ENCODE measurements at places on chromosomes 16 and 17.

GRCh38 chr16:3716831-3717234 is 491 bp downstream of the TRAP1 start:
- peak; percentile 24 for DNase-seq

DNA sequence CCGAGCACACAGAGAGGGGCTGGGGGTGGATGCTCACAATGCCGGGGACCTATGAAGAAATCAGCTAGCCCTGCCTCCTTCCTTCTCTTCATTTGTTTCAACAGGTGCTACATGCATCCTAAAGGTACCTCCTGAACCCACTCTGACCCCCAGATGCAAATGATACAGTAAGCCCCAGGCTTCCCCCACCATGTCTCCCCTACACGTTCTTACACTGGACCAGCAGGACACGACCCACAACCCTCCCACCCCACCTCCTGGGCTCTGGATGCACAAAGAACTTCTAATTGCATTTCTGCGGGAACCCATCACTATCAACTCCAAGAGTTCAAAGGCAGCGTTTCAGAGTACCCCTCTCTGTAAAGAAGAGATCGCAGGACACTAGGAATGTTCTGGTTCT is 2.1 kb downstream of the XYLT1 start:
- no peak for DNase-seq

GRCh38 chr17:71032746-71033273 is 863.5 kb downstream of the KCNJ2 start:
- DNase-seq = no peak

DNA sequence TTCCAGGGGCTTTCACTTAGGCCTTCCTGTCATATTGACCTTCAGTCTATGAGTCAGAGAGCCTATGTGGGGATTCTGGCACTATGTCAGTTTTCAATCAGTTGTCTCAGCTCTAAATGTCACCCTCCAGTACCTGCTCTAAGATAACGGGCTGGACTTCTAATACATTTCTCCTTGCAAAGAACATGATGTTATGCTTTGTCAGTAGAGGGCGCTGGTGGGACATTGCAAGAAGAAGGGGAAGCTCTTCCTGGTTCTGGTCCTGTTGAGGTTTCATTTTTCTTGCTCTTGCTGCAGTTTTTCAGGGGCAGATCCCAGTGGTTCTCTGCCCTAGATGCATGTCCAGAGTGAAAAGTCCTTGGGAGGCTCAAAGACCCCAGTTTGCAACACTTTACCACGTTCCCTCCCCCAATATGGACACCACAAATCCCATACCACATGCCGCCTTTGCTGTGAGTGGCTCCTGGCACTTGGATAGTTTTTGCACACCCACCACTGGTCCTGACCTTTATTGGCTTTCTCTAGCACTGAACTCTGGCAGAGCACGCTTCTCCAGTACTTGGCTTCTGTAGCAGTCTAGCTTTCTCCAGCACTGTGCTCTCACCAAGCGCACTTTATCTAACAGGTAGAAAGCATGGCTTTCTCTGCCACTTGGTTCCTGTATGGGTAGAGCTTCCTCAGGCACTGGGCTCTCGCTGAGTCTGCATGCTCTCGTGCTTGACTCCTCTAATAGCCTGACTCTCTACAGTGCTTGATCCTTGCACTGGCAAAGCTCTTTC is 49.0 kb downstream of the BCL7C start:
- DNase-seq = peak; percentile 85

DNA sequence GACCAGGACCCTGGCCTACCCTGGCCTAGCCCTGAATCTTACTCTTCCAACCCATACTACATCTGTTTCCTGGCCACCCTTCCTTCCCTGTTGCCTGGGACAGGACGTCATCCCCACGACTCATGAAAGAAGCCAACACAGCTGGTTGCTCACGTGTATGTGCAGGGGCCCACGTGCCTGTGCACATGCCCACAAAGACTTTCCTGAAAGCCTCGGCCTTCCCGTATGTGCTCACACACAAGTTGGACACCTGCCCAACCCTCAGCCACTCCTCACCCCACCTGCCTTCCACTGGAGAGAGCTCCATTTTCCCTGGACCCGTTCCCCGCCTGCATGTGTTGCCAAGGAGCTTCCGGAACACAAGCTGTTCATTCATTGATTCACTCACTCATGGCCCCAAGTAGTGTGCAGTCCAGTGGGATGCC is 7.0 kb downstream of the PLXDC1 start:
- no peak for DNase-seq
